Fibroblast of skin of left quadriceps (primary cell): ENCODE measurements at places on chromosomes 11 and 22.
A peak's percentile ranks its signal among the peaks of the same experiment; 100 is the strongest.

- no peak for DNase-seq
Measured at GRCh38 chr11:46422588-46422987, 31.0 kb upstream of the CHRM4 start.

- DNase-seq, result no peak
Measured at GRCh38 chr22:17853073-17853472, 78.8 kb upstream of the BID start.

GRCh38 chr22:48864748-48865147 is 962.9 kb downstream of the BRD1 start:
- DNase-seq, result no peak

DNA sequence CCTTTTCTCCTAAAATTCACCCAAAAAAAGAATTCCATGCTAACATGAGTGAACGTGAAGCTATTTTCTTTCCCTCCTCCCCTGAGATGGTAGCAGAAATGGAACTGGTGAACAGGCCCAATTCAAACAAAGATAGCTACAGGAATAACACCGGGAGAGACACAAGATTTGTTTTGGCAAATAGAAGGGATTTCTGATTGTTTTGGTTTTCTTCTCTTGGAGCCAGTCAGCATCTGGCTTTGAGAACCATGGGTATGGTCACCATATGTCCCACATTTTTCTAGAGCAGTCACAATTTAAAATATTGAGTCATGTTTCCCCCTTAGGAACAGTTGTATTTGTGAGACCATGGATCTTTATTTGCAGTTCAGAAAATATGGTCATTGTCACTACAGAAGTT is 214.1 kb downstream of the FAM76B start:
- DNase-seq, result no peak

GRCh38 chr11:66936311-66936711 is 21.9 kb downstream of the PC start:
- peak; percentile 81 for DNase-seq

DNA sequence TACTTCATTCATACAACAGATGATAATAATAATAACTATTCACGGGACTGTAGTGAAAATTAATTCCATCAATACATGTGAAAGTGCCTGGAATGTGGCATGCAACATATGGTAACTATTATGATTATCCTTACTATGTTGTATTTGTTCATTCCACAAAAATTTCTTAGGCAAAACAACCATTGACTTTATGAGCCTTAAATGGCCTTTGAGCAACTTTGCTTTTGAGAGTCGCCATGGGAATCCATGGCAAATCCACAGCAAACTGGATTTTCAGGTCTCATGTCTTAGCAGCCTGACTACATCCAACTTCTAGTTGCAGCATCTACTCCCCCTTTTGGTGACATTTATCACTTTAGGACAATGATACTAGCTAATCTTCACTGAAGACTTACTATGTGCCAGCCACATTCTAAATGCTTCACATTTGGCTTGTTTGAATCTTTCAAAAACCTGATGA is 56.8 kb downstream of the SLC1A2 start:
- DNase-seq, result peak; percentile 70

DNA sequence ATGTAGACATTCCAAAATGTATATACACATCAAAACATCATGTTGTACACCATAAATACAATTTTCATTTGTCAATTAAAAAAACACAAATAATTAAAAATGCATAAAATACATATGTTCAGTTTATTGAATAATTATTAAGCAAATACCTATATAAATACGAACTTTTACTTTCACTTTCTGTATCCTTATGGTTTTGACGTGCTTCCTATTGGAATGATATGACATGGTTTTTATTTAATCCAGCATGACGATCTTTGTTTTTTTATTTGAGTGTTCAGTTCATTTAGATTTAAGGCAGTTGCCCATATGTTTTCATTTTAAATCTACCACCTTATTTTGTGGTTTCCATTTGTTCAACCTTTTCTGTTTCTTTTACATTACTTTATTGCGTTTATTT is 198.3 kb upstream of the PLET1 start:
- no peak for DNase-seq

GRCh38 chr11:134474942-134475341 is 62.9 kb upstream of the B3GAT1 start:
- no peak for DNase-seq

DNA sequence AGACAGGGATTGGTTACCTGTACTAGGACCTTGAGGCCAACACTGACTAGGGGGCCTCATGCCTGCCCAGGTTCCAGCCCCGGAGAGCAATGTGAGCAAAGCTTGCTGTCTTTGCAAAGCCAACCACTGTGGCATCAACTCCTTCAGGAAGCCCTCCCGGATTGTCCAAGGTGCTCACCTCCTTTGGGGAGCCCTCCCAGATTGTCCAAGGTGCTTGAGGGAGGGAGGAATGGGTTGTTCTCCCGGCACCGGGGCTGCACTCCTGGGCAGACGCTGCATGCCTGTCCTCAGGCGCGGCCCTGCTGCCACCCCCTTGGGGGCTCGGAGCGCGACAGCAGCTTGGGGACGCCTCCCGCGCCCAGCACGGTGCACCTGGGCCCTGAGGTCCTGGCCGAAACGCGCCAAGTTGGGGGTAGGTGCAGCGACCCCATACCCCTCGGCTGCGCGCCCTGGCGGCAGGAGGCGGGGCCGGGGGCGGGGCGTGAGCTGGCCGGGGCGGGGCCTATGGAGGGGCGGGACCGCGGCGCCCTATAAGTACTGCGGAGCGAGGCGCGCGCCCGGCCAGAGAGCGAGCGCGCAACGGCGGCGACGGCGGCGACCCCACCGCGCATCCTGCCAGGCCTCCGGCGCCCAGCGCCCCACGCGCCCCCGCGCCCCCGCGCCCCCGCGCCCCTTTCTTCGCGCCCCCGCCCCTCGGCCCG is at the start of gene CD81:
CD81 (plus strand) TSS at position 560 of the 701 bp plus-strand sequence. CDS start 240 bp downstream, outside the sequence.
- DNase-seq, result no peak

DNA sequence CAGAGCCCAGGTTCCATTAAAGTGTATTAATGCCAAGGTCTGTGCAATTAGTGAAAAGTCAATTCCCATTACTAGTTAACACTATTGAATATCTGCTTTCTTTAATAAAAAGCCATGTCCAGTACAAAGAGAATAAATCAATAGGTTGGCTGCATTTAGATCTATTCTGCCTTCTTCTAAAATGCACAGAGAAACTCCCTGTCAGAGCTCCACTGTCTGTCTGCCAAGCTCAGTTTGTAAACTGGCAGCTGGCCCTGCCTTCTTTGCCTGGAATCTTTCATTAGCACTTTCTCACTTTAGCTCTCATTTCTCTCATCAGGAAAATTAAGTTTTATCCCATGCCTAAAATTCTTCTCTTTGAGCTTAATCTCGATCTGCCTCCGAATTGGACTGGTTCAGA is 35.6 kb downstream of the ARL14EP start:
- DNase-seq, result no peak

- no peak for DNase-seq
Measured at GRCh38 chr22:46508491-46508999, 28.9 kb downstream of the CELSR1 start.

DNA sequence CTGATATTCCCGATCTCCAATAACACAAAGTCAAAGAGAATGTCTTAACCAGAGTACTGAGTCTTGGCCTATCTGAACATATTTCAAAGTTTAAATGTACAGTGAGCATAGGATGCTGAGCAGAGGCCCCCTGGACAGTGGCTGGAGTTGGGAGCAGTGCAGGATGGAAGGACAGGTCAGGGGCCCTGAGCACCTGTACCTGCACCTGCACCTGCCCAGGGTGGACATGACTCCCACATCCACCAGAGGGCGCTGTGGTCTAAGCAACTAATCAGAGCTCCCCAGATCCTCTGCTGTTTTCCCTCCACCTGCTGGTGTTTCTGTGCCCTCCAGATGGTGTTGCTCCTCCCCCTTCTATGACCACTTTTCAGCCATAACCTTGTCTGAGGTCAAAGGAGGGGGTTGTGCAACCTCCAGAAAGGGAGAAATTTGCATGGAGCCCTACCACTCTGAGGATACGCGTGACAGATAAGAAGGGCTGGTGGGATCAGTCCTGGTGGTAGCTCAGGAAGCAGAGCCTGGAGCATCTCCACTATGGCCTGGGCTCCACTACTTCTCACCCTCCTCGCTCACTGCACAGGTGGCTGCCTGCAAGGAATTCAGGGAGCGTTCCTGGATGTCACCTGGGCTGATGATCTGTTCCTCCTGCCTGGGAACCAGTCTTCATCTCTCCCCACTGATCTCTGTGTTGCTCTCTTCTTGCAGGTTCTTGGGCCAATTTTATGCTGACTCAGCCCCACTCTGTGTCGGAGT is 49.1 kb upstream of the VPREB1 start:
- DNase-seq, result peak; percentile 4

DNA sequence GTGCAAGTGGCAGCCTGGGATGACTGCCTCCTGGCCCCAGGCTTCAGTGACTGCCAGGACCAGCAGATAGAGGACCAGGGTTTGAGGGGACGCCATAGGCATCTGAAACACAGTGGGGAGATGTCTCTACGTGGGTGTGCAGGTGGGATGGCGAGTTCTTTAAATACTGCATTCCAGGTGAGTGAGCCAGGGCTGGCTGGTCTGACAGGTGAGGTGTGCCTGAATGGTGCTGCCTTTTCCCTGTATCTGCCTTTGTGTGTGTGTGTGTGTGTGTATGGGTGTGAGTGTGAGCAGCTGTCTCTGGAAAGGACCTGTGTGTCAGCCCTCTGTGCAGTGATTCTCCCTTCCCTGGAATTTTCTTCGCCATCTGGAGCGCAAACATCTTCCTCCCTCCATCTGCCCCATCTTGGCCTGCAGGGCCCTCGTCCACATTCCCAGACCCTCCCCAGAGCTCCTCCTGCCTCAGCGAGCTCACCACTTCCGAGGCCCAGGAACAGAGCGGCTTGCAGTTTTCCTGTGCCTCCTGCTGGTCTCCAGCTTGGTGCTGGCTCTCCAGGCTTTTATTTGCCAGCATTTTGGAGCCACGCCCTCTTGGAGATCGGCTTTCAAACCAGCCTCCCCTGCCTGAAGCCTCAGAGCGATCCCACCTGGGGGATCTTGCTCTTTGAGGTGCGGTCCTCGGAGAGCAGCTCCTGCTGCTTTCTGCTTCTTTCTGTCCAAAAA is at the start of gene GPHA2:
GPHA2 (minus strand) TSS at position 535 of the 723 bp plus-strand sequence; CDS start at position 102, 433 bp downstream.
- peak; percentile 15 for DNase-seq

- peak; percentile 75 for DNase-seq
Measured at GRCh38 chr11:102323542-102324251, 6.4 kb downstream of the BIRC3 start.

DNA sequence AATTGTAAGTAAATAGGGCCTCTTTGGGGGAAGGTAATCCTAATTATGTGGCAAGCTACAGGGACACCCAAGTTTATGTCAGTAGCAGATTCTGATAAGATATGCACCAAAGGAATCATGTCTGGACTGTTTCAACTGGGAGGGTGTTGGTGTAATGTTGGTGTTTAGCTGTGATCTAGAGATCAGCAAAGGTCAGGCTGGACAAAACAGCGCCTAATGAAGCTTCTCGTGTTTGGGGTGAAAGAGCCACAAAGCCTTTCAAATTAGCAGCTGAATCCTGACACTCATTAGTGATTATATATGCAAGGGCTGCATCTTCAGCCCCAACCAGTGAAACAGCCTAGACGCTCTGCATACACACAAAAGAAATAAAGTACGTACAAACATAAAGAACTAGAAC is 106.3 kb downstream of the MPPED2 start:
- DNase-seq, result no peak

DNA sequence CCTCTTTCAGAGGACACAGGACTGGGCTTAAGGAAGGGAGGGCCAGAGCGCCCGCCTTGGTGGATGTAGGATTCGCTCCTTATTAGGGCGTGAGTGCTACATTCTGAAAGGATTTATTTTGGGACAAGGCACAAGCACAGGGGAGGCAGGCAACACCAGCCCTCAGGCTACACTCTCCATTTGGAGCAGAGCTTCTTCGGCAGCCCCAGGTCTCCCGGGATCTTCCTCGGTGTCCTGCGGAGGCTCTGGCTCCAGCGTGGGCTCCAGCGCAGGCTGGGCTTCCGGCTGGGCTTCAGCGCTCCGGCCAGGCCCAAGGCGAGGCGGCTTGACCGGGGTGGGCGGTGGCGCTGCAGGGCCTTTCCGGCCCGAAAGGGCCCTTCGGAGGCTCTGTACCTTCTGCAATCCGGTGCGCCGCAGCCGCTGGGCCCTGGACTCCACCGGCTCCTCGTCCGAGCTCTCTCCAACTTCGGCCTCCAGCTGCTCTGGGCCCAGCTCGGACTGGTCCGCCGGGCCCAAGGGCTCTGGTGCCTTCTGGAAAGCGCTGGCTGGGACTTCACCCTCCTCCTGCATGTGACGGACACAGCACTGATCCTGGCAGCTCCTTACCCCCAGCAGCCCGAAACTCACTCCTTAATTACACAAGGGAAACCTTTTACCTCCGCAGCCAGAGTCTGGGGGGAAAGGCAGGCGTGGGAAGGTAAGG is 1.1 kb downstream of the CAVIN3 start:
- no peak for DNase-seq

DNA sequence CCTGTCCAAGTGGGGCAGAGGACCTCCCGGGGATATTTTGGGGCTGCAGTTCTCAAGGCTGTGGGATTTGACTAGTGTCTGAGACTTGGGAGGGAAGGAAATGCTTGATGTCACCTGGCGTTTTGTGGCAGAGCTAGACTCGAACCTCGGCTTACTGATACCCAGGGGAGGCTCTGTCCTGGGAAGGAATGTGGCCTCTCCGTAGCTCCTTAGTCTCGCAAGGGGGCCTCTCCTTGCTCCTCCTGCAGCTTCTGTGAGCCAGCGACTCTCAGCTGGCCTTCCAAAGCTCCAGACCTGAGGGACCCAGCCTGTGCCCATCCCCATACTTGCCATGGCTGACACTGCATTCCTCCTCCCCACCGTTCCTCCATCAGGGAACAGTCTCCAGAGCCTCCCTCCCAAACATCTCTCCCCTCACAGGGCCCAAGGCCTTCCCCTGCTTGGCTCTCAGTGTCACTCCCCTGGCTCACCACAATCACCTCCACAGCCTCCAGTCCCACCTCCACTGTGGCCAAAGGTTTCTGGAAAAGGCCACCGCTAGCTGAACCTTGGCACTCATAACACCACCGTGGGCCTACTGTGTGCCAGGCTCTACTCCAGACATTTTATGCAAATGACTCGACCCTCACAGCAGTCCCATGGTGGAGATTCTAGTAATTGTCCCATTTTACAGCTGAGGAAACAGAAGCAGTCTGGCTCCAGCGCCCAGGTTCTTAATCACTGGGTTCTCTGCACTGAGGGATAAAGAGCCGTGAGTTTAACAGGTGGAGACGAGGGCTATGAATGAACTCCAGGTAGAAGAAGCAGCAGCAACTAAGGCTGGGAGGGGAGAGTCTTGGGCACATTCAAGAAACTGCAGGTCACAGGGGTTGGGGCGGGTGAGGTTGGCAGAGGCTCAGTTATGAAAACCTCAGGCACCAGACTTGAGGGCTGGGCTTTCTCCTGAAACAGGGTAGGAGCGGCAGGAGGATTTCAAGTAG is 12.1 kb downstream of the P2RY2 start:
- DNase-seq, result no peak

DNA sequence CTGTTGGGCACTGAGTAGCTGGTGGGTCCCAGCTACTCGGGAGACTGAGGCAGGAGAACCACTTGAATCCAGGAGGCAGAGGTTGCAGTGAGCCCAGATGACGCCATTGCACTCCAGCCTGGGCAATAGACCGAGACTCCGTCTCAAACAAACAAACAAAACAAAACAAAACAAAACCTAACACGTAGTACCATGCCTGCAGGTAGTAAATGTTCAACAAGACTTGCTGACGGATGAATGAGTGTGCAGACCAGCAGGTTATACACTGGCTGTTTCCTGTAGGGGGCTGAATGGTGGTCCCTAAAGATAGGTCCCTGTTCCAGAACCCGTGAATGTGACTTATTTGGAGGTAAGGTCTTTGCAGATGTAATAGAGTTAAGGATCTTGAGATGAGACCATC is 12.8 kb upstream of the MRGPRD start:
- DNase-seq, result no peak

- DNase-seq, result peak; percentile 41
Measured at GRCh38 chr22:29587938-29588699, 7.2 kb upstream of the NIPSNAP1 start.

- no peak for DNase-seq
Measured at GRCh38 chr22:39943337-39943736, 16.9 kb upstream of the TMA7B start.
